Activated T-cell treated with anti-CD3 and anti-CD28 coated beads, Interleukin-2, amount 50 U/mL, for 48 hours (primary cell): ENCODE measurements at places on chromosomes 5 and 9.

GRCh38 chr9:132726576-132727130 is 56.4 kb downstream of the GTF3C4 start:
- no peak for DNase-seq

GRCh38 chr5:19462019-19462418 is 526.0 kb downstream of the CDH18 start:
- no peak for DNase-seq

- no peak for DNase-seq
Measured at GRCh38 chr5:14202462-14202861, 59.3 kb downstream of the TRIO start.

DNA sequence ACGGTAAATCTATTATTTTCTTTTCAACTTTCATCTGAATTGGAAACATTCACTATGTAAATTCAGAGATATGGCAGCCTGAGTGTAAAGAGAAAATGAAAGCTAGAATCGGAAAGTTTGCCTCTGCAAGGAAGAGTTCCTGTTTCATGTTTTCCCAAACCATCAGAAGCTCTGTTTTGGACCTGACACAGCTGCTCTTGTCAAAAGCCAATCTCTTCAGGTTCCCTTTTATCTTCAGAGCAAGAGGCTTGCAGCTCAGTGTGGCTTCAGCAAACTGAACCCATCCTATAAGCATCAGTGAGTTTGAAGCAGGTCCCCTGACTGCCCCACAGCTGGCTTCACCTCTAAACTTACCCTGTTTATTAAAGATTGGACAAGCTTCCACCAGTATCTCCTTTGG is 1099.7 kb downstream of the DTWD2 start:
- DNase-seq: no peak

DNA sequence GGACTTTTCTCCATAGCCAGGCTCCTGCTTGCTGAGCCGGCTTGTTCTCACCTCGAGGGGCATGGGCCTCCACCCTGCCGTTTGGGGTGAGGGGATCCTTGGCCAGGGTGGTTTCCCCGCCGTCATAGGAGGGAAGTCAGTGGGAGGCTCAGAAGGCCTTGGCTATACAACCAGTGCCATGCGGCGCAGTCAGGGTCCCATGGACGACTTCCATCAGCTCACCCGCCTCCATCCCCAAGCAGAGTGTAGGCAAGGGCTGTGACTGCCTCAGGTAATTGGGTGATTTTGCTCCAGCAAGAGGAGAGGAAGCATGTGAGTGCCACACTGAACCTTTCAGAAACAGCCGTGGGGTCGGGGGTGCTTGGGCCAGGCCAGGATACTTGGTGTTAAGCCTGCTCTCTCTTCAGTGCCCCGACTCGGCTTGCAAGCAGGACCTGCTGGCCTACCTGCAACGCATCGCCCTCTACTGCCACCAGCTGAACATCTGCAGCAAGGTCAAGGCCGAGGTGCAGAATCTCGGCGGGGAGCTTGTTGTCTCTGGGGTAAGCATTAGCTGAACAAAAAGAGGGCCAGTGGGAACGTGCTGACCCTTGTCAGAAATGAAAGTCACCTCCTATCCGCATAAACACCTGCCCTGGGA is 57.2 kb upstream of the LRRTM2 start:
- no peak for DNase-seq

- no peak for DNase-seq
Measured at GRCh38 chr5:119255571-119256356, 100.1 kb upstream of the TNFAIP8 start.

- DNase-seq: no peak
Measured at GRCh38 chr9:4548811-4549725, 58.8 kb downstream of the SLC1A1 start.

DNA sequence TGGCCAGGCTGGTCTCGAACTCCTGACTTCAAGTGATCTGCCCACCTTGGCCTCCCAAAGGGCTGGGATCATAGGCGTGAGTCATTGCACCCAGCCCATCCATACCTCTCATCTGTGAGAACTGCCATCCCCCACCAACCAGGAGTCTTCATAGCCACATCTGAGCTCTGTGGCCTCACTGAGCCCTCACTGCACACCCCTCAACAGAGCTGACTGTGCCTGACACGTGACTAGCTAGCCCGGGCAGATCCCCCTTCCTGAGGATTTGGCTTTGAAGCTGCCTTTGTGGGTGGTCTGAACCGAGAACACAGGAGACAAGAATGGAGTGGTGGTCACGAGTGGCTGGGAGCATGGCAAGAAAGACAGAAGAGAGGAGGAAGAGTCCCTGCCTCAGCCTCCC is 15.6 kb downstream of the AK8 start:
- no peak for DNase-seq

DNA sequence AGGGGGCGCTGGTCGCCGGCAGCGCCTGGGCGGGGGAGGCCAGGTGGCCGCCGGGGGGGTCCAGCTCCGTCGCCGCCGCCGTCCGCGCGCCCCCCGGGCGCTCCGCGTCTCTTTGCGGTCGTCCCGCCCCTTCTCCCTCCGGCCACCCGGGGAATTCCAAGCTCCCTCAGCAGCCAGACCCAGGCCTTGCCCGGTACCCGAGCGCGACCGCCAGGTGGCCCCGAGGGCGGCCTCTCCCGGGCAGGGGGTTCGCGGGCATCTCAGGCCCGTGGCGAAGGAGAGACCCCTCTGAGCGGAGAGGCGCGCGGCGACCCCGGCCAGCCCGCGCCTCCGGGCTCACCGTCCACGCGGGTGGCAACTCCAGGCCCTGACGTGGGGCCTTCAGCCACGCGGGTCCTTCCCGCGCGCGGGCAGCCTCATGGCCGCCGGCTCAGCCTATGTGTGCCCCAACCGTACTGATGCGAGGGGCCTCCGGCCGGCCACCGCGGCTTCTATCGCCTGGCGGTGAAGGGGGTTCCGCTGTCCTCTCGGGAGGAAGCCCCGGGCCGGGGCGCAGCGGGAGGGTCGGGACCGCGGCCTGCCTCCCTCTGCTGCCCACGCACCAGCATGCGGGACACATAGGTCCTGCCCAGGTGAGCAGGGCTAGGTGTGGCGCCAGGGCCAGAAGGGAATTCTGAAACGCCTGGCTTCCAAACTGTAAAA is 529 bp upstream of the NRARP start:
- no peak for DNase-seq

- no peak for DNase-seq
Measured at GRCh38 chr9:88256216-88256615, 117.9 kb upstream of the SPATA31C2 start.

GRCh38 chr5:150129813-150130492 is 25.7 kb downstream of the PDGFRB start:
- DNase-seq: peak; percentile 76

- DNase-seq: no peak
Measured at GRCh38 chr5:165029099-165029870, 1523.9 kb downstream of the MAT2B start.

- no peak for DNase-seq
Measured at GRCh38 chr9:16671591-16672137, 198.8 kb downstream of the BNC2 start.

DNA sequence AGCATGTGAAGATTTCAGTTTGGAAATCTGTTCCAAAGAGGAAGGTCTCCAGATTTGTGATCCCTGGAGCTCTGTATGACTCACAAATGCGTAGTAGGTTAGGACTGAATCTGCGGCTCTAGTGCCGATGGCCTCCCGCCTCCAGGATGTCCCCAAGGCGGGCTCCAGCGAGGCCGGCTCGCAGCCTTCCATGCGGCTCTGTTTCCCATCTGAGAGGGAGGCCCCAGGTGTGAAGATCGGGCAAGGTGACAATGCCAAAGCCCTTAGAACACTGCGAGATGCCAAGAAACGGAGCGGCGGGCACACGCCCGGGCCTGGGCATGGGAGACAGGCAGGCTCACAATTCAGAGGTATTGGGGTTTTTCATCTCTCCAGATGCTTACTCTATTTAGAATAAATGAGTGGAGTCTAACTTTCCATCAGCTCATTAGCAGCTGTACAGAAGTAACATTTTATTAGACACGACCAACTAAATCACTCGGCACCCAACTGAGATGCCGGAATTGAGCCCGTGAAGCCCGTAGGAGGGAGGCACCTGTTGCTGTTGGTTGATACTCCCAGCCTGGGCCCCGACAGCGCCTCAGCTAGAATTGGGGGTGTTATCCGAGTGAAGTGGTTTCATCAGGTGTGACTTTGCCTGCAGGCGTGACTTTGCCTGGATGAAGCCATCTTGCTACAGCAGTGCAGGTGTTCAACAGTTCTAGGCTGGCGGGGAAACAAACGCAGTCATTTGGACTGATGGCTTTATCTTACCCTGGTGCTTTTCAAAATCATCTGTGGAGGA is 7.4 kb upstream of the MRPS2 start:
- DNase-seq: no peak

GRCh38 chr5:147081311-147081764 is 153.5 kb upstream of the STK32A start:
- DNase-seq: no peak

GRCh38 chr9:14347406-14348122 is 33.6 kb upstream of the NFIB start:
- DNase-seq: peak; percentile 28

- no peak for DNase-seq
Measured at GRCh38 chr9:35048511-35048910, 23.9 kb downstream of the VCP start.

DNA sequence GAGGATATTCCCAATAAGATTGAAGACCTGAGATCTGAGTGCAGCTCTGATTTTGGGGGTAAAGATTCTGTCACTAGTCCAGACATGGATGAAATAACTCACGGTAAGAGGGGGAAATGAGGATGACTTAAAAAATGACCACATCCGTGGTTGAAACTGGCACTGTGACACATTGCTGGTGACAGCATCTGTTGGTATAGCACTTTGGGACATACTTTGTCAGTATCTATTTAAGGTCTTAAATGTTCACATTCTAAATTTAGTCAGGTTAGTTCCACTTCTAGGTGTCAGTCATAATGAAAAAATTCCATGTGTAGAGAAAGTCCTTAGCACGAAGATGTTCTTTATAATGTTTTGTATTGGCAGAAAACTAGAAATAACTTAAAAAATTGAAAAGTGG is 70.9 kb downstream of the GAPVD1 start:
- DNase-seq: peak; percentile 56

- DNase-seq: no peak
Measured at GRCh38 chr5:173831196-173831914, 56.8 kb upstream of the CPEB4 start.

GRCh38 chr5:45692481-45692880 is 3.7 kb downstream of the HCN1 start:
- no peak for DNase-seq

- DNase-seq: no peak
Measured at GRCh38 chr5:66178799-66179198, 34.7 kb downstream of the SREK1 start.

- DNase-seq: no peak
Measured at GRCh38 chr5:27854243-27854852, 816.0 kb upstream of the CDH9 start.

DNA sequence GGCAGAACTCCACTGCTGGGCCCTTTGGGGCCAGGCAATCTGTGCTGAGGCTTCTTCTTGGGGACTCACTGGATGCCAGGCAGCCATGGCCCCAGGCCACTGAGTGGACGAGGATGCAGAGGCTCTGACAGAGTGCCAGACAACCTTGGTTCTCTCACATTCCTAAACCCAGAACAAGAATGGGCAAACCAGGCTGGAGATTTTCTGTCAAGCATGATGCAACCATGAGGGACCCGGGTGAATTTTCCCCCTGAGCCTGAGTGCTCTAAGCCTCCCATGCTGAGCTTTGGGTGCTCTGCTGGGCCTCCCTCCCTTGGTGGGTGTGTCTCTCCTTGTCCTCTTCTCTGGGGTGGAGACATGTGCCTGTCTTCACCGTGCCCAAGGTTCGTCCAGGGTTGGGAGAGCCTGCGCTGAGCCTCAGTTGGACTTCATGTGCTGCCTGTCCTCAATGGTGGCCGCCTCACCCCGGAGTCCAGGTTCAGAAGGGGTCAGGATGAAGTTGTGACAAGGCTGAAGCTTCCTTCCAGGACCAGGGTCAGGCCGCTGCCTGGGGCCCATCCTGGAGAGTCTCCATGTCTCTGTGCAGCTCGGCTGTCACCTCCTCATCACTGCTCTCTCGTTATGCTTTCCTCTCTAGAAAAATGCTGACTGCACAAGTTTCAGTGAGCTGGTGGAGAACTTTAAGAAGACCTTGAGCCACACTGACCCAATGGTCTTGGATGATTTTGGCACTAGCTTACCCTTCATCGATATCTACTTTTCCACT is 24.1 kb downstream of the PITX1 start:
- no peak for DNase-seq

- no peak for DNase-seq
Measured at GRCh38 chr5:53694520-53695022, 134.1 kb downstream of the NDUFS4 start.

DNA sequence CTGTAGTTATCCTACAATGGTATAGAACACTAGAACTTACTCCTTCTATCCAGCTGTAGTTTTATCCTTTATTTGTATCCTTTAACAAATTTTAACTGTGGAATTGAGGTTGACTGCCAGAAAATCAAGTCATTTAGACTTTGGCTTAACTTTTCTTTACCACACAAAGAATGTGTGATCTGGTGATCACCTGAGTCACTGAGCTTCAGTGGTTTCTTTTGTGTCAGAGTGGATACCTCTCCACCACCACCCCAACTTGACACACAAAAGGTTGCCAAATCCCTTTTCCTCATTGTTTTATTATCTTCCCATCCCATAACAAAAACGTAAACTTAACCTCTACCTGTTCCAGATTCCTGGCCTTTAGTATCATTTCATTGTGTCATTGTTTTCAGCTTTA is 5.5 kb downstream of the OTULIN start:
- no peak for DNase-seq

- DNase-seq: no peak
Measured at GRCh38 chr5:142823126-142823525, 52.9 kb downstream of the ARHGAP26 start.

DNA sequence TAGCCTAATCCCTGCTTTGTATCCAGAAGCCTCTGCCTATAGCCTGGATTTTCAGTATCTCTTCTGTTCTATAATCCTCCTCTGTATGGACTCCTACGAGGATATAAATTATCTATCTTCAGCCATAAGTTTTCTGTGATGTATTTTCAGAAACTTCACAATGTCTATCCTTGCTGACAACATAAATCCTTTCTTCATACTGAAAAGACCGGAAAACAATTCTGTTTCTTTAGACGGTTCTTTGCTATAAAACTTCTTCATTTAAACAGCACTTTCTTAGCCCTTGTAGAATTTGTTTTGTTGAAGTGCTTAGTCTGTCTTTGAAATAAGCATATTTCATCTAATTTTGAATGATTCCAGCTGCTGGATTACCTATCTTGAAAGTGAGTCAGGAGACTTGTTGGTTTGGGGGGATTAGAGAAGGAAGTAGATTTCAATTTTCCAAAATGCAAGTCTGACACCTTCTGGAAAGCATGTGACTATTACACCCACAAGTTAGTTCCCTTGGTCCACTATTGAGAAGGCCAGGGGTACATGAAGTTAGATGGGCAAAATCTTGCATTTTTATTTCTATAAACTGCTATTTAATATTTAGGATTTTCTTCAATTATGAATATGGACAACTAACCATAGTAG is 96.3 kb upstream of the RANBP3L start:
- no peak for DNase-seq
